ENCODE measurements at places on chromosomes 5 and 9.

DNA sequence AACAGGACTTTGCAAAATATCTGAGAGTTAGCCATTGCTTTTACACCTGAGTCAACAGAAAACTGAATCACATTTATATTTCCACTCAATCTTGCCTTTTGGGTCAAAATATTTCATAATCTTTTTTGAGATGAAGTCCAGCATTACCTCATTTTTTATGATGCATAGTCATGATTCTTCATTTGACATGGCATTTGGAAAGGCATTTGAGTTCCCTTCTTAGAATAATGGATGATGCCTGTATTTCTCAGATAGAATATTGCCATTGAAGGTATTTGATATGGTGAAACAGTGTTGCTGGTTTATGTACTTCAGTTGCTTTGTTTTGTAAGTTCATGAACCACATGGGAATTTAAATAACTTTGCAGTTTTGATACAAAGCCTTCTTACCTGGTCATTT lies 180.4 kb downstream of the PRR16 start:
- DNase-seq: no peak

DNA sequence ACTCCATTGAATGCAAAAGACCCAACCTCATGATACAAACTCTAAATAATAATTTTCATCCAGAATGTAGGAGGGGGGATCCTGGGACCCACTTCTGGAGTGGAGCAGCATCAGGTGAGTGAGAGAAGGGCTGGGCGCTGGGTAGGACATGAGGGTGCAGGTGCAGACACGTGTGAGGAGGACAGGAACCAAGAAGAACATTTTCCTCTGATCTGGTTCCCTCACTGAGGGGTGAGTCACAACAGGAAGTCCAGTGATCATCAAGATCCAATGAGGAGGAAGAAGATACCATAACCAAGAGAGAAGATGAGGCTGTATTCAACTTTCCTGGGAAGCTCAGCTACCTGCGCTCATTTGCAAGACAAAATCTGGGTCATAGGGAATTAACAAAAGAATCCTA lies 57.4 kb downstream of the SFXN1 start:
- no peak for DNase-seq

DNA sequence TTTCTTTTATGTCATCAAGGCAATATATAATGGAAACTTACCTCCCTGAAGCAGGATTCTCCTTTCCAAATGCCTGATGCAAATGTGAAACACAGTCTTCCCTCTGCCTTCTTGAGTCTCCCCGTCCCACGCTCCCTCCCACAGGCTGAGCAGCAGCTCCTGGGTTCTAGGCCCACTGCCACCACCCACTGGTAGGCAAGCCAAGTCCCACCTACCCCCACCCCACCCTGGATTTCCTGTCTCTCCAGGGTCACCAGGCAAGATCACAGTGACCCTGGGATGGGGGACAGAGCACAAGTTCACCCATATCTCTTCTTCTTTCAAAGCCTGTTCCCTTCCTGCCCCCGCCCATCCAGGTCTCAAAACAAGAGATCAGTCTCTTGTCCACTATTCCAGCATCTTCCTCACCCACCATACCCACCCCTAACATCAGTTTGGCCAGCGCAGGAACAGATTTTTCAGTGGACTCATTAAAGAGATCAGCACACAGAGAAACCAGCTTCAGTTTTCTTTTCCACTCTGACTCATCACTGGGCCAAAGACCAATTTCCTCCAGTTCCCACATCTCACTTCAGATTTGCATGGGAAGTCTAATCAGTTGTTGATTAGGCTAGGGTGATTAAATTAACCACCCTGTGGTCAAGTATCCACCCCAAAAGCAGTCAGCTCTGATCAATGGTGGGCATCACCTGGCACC lies 151.5 kb downstream of the ACTL7B start:
- DNase-seq: no peak

GRCh38 chr9:135952664-135953206 lies 8.4 kb downstream of the UBAC1 start:
- DNase-seq: no peak

GRCh38 chr5:128358826-128359225 lies 179.2 kb downstream of the FBN2 start:
- DNase-seq: no peak

- no peak for DNase-seq
These were observed 274.4 kb downstream of the DIRAS2 start for GRCh38 chr9:90368241-90368640.

- DNase-seq: peak; percentile 4
These were observed 51.5 kb downstream of the CEP120 start for GRCh38 chr5:123371575-123372179.

GRCh38 chr5:10246761-10247160 lies 2.9 kb downstream of the ATPSCKMT start:
- DNase-seq: no peak

GRCh38 chr5:44714871-44715561 lies 93.7 kb upstream of the MRPS30 start:
- DNase-seq: no peak

DNA sequence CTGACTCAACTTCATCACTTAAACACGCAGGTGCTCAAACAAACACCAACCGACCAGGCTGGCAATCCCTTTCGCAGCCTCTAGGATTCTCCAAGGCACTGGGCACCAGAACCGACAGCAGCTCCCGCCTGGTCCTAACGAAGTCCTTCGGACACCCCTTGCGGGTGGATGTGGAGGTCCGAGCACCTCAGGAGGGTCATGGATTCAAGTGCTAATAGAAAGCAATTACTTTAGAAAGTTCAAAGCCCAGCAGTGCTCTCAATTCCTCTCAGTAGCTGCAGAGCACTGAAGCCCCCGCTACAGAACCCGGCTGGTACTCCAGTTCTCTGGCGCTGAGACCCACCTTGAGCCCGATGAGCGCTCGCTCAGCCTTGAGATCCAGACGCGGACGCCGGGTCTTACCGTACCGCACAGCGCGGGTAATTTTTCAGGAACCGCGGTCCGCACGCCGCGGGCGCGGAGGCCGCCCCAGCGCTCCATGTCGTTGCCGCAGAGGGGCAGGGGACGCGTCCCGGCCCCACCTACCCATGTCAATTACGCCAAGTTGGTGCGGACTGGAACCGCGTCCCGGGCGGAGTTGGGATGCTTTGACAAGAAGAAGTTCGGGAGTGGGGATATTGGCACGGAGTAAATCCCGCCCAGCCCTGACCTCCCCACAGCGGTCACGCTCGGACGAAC lies 638 bp downstream of the MARCHF3 start:
- peak; percentile 0 for DNase-seq

DNA sequence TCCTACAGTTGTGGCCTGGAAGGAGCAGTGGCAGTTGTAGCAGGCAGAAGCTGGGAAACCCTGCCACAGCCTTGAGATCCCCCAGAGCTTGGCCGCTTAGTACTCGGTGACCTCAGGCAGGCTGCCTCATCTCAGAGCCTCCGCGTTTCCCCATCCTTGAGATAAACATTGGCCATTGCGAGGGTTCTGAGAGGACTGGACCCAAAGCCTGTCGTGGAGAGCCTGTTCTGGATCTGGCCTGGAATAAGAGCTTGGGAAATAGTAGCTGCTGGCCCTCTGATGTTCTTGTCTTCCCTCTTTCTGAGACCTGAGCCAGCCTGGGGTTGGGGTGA lies 1.3 kb downstream of the MIGA2 start:
- no peak for DNase-seq

DNA sequence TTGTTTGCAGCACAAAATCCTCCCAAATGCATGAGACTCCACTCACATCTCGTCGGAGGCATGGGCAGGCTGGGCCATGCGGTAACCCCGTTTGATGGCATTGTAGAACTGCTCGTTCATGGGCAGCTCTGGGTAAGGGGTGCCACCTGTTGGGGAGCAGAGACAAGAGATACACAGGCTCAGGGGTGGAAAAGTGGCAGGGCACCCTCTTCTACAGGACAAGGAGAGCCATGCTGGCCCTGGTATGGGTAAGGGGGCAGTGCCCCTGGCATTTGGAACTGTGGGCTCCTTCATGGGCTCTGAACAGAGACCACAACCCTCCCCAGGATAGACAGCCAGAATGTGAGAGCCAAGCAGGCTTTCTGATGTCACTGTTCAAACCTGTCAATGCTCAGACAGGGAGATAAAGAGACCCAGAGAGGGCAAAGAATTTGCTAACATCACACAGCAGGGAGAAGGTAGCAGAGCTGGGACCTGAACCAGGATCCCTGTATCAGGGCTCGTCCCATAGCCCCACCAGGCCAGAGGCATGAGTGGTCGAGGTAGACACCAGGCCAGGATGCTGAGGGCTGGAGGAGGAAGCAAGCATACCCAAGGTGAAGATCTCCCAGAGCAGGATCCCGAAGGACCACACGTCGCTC lies 33.2 kb upstream of the CSF1R start:
- DNase-seq: no peak

DNA sequence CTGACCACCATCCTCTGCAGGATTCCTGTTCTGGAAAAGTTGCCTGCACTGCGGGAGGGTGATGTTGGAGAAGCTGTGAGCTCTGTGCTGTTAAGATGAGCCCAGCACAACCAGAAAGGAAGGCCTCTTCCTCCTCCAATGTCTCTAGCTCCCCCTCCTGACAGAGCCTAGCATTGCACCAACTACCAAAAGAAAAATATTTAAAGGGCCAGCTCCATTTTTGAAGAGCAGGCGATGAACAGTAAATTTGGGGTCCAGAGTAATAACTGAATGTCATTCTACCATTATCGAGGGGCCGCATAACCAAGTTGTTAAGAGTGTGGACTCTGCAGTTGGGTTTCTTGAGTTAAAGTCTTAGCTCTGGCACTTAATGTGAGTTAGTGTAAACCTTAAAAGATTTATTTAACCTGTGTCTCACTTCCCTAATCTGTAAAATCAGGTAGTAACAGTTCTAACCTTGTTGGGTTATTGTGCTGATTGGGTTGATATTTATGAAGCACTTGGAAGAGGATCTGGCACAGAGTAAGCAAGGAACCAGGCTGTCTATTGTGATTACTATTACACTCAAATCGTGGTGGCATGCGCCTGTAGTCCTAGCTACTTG lies 3.9 kb downstream of the TEX53 start:
- DNase-seq: peak; percentile 42

Data from stimulated activated CD8-positive, alpha-beta memory T cell treated with anti-CD3 and anti-CD28 coated beads, Interleukin-2, amount 100 ng/mL, for 1 hour (primary cell).